ENCODE measurements at places on chromosomes 16 and 17.

- DNase-seq: no peak
These were observed at the start of gene SEZ6 for GRCh38 chr17:29005936-29006511. SEZ6 (minus strand) TSS chr17:29006033; CDS start chr17:29005869, 164 bp downstream.

DNA sequence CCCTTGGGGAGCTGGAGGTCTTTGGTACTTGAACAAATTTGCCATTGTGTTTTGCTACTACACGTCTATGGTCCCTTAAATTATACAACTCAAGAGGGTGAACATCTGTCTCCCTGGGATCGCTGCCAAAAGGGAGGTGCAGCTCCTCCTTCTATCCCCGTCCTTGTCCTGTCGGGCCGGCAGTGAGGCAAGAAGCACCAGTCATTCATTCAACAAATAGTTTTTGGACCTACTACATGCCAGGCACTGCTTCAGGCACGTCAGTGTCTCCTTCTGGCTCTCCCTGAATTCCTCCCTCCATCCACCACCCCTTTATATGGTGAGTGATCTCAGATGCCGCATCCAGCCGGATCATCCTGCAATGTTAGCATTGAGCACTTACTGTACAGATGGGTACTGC is 2.2 kb upstream of the RPL38 start:
- no peak for DNase-seq

DNA sequence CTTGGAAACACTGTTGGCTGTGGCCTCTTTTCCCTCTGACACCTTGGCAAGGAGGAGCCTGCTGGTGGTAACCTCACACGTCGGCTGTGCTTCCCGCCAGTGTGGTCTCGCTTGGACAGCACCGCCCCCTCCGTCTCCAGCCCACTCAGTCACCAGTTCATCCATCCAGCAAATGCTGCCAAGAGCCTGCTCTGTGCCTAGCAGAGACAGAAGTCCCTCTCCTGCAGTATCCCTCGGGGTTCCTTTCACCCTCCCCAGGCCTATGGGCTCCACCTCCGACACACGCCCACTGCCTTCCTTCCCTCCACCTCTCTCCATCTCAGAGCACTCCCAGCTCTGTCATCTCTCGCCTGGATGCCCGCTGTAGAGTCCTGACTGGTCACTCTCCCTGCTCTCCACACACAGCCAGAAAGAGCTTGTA is 12.3 kb downstream of the CACNG4 start:
- DNase-seq: no peak

- no peak for DNase-seq
These were observed 42.8 kb downstream of the CDH1 start for GRCh38 chr16:68779891-68780290.

GRCh38 chr17:73943416-73944110 is 259.9 kb upstream of the RPL38 start:
- DNase-seq: no peak

- no peak for DNase-seq
These were observed 25.9 kb downstream of the CLUH start for GRCh38 chr17:2685696-2686095.

GRCh38 chr16:15536843-15537242 is 102.5 kb downstream of the BMERB1 start:
- DNase-seq: no peak

DNA sequence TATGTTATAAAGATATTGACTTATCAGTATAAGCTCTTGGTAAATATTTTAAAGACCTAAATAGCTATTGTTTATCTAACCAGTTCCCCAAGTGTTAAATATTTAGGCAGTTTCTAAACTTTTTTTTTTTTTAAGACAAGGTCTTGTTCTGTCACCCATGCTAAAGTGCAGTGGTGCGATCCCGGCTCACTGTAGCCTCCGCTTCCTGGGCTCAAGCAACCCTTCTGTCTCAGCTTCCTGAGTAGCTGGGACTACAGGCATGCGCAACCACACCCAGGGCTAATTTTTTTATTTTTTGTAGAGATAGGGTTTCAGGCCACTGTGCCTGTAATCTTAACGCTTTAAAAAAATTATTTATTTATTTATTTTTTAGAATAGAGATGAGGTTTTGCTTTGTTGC is 43.5 kb downstream of the SNX29 start:
- DNase-seq: no peak

DNA sequence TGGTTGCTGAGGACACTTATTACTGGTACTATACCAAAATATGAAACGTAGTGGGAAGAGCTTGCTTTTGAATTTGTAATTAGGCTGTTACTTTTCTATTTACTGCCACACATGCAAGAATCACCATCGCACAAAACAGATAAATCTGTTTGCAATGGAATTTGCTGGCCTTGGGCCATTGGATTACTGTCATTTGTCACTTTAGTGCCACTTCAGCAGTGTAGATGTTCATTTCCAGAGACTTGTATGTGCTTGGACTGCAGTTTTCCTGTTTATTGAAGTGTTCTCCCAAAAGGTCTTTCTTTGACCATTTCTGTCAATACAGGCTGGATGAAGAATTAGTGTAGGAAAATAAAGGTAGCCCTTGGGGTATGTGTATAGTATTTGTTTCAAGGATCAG is 4.5 kb downstream of the USP10 start:
- DNase-seq: no peak

DNA sequence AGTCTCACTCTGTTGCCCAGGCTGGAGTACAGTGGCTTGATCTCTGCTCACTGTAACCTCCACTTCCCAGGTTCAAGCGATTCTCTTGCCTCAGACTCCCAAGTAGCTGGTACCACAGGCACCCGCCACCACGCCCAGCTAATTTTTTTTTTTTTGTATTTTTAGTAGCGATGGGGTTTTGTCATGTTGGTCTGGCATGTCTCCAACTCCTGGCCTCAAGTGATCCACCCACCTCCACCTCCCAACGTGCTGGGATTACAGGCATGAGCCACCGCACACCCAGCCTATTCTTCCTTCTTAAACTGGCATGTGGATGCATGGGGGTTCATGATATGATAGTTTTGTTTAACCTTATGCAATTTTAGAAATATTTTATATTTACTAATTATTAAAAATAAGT is 39.4 kb upstream of the VWA3A start:
- DNase-seq: no peak

DNA sequence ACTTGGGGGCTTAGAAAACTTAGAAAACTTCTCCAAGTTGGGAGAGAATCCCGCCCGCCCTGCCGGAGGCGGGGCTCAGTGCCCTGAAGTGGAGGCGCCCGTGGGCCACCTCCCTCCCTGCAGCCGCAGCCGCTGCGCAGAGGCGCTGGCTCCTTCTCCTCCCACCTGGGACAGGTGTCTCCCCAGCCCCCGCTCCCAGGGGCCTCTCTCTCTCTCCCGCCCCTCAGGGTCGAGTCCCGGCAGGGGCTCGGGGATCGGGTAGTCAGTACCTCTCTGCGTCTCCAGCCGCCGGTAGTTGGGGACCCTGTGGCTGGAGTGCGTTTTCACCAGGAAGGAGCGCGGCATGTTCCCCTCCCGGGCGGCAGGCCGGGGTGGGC is 257 bp downstream of the SNAI3 start:
- no peak for DNase-seq

GRCh38 chr17:4641297-4642195 is at the start of gene ALOX15:
ALOX15 (minus strand) TSS chr17:4641678; CDS start chr17:4641651, 27 bp downstream.
- no peak for DNase-seq

GRCh38 chr17:37430051-37430627 is 23.5 kb downstream of the TADA2A start:
- DNase-seq: no peak

GRCh38 chr16:67357561-67357960 is 30.9 kb downstream of the LRRC36 start:
- no peak for DNase-seq

- DNase-seq: no peak
These were observed 2.7 kb upstream of the WFDC1 start for GRCh38 chr16:84292011-84292410.

DNA sequence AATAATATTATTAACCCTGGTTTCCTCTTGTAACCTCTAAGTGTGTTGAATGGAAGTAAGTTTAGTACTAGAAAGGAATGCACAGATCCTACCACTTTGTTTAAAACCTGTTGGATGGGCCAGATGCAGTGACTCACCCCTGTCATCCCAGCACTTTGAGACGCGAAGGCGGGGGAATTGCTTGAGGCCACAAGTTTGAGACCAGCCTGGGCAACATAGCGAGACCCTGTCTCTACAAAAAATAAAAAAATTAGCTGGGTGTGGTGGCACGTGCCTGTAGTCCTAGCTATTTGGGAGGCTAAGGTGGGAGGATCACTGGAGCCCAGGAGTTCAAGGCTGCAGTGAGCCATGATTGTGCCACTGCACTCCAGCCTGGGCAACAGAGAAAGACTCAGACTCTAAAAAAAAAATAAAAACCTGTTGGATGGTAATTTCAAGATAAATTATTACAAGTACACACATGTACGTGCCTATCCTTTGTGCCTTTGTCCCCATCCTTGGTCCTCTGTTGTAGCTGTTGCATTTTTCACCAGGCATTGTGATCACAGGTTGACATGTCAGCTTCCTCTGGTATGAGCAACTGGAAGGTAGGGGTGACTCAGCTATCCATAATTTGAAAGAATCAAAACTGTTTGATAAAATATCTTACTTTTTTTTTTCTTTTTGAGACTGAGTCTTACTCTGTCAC is 30.7 kb upstream of the METTL9 start:
- DNase-seq: no peak

- DNase-seq: no peak
These were observed 10.8 kb downstream of the KCTD5 start for GRCh38 chr16:2692948-2693651.

GRCh38 chr17:72381597-72382397 is 261.0 kb downstream of the SOX9 start:
- DNase-seq: no peak

- DNase-seq: no peak
These were observed 5.4 kb downstream of the WBP2 start for GRCh38 chr17:75849724-75850123.

DNA sequence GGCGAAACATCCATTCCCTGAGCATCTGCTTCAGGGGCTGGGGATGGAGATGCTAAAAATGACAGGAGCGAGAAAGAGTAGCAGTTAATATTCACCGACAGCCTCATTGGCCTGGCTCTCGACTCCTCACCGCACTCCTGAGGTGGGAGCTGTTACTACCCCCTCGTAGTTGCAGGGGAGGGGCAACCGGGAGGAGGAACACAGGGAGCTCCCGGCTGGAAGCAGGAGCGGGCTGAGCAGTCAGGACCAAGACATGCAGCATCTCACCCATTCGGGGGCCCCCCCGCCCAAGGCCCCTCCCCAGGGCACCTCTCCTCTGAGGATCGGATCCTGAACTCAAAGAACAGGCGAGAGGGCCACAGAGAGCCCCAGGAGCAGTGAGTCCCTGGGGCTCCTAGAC is 4.5 kb upstream of the ACSF3 start:
- no peak for DNase-seq

DNA sequence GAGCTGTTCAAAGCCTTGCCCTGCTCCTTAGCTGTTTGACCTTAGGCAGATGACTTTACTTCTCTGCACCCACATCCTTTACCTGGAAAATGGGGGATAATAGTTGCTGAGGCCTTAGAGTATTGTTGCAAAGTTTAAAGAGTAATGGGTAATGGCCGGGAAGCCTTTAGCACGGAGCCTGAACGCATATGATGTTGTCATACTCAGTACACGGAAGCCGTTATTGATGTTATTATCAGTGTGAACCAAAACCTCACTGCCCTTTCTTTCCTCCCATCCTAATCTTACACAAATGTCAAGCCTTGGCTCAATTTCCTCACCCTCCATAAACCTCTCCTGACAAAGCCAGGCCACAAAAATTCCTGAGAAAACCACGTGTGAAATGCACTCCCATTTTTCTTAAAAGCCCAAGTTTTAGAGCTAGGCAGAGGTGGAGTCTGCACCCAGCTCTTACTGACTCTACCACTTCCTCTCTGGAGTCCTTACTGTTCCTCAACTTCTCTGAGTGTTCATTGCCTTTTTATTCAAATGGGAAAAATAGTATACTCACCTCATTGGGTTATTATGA is 67.3 kb upstream of the CACNG3 start:
- DNase-seq: no peak

GRCh38 chr17:68452724-68453290 is 4.5 kb downstream of the WIPI1 start:
- DNase-seq: no peak

DNA sequence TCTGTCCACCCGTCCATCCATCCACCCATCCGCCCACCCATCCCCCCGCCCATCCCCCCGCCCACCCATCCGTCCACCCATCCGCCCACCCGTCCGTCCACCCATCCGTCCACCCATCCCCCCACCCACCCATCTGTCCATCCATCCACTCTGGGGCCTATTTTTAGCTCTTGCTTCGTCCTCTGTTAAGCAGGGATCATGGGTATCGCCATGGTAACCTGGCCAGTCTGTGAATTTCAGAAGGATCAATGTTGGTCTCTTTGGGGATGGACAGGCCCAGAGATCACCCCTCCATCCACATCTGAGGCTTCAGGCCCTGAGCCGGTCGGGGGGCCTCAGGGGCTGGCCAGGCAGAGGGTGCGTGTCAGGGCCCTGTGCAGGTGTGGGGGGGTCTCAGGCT is 15.2 kb upstream of the DPEP1 start:
- DNase-seq: no peak

- DNase-seq: no peak
These were observed 7.7 kb downstream of the AKTIP start for GRCh38 chr16:53495325-53495724.

GRCh38 chr16:86734543-86735460 is 156.5 kb downstream of the FOXL1 start:
- DNase-seq: no peak

DNA sequence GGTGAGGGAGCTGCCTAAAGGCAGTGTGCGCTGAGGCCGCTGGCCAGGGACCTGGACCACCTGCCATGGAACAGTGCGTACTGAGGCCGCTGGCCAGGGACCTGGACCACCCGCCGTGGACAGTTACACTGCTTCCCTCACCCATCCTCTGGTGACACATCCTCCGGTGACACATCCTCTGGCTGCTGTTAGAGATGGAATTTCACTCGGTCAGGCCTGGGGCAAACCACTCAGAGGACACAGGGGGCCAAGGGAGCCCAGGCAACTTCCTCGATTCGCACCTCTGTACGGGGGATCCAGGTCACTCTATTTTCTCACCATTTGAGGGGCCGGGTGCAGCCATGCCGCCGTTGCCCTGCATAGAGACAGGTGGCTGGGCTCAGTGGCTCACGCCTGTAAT is 32.4 kb upstream of the RPTOR start:
- DNase-seq: no peak

DNA sequence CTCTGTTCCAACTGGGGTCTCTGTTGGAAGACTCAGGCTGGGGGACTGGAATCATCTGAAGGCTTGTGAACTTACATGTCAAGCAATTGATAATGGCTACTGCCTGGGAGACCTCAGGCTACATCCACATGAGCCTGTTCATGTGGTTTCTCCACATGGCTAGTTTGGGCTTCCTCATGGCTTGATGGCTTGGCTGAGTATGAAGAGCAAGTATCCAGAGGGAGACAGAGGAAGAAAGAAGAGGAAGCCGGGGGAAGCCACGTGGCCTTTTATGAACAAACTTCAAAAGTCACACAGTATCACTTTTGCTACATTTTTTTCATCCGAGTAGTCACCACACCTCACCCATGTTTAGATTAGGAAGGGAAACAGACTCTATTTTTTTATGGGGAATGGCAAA is 158.9 kb downstream of the TRIM37 start:
- no peak for DNase-seq

GRCh38 chr16:51875834-51876600 is 670.9 kb downstream of the TOX3 start:
- no peak for DNase-seq

GRCh38 chr17:30375661-30376060 is 3.1 kb upstream of the CPD start:
- no peak for DNase-seq
